Cortex of kidney (tissue), 1 donor: ENCODE measurements at places on chromosomes 4 and X.

DNA sequence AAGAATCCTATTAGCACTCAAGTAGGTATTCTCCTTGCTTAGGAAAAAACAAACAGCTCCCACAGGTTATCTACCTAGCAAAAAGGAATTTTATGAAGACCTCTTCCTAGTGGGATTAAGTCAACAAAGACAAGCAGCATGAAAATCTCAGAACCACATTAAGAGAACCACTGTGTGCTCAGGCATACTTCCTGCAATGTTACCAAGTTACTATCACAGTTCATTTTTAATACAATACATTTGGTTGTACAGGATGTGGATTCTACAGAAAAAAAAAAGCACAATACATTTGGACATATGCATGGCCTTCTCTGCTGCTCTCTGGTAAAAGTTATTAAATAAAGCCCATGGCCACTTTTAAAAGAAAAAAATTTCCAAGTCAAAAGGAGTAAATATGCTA is 193.7 kb downstream of the PPP3CA start:
- no peak for DNase-seq

DNA sequence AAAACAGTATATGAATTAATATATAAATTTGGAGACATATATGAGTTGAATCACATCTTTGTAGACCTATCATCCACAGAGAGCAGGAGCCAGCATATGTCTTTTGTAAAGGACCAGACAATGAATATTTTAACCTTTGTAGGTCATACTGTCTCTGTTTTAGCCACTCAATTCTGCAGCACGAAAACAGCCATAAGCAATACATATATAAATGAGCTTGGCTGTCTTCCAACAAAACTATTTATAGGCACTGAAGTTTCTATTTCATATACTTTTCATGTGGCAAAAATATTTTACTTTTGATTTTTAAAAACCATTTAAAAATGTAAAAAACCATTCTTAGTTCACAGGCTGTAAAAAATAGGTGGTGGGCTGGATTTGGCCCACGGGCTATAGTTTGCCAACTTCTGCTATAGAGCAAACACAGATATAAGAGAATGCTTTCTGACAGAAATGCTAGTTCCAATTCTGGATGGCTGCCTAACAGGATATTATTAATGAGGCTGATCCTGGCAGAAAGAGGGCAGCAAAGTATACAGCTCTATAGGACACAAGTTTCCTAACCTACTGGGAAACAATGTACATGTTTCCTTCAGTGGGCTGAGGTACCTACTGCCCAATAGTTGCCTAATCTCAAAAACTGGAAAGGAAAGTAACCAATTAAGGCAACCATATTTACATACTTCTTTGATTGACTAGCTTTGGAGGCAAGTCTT is 58.1 kb upstream of the UCP1 start:
- DNase-seq = no peak

DNA sequence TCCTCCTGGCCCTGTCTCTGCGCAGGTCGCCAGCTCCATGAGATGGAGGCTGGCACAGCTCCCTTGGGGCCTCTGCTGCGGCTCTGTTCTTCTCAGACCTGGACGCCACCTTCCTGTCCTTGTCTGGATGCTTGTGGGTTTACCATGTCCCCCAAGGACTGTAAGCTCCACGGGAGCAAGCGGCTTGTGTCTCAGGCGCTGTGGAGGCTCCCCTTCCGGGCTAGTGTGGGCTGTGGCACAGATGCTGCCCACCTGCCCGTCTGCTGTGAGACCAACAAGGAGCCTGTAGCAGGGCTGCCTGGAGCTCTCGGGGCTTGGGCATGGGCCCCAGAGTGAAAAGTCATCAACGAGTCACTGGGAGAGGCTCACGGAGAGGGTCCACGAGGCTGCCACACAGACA is 25.2 kb downstream of the NAT8L start:
- DNase-seq = no peak

DNA sequence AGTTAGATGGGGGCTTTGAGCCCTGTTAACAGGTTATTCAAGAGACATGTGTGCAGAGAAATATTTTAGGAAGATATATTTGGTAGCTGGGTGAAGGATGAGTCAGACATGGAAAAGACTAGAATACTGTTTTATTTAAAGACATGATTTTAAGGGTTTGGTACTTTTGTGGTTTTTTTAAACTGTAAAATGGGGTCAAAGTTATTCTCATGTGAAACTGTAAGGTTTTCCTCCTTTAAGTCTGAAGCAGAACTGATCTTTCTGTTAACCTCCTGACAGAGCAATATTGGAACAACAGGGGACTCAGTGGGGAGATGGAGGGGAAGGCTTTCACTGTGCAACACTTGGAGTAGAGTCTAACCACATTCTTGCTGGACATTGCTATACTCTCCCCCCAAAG is 112.4 kb upstream of the LSM6 start:
- no peak for DNase-seq

GRCh38 chr4:159175085-159175988 is 72.5 kb downstream of the RAPGEF2 start:
- no peak for DNase-seq
